ENCODE measurements at places on chromosomes 6 and 20.

DNA sequence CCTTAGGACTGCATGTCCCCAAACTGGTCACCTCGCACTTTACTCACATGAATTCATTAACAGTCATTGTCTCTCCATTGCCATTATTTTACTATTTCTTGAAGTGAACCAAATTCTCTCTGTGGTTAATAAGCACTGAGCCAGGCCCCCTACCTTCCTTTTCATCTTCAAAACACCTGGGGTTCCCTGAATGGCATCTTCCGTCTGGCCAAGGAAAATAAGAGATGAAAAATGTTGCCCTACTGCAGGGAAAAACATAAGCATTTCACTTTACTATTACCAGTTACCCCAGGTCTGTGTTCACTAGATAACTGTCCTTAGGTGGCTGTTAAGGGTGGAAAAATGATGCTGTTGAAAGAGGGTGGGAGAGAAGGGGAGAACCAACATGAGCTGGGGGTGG lies 10.0 kb upstream of the NKX2-2 start:
- no peak for DNase-seq

- peak; percentile 98 for DNase-seq
Observed at GRCh38 chr20:50320901-50321796, 130.5 kb downstream of the CEBPB start.

DNA sequence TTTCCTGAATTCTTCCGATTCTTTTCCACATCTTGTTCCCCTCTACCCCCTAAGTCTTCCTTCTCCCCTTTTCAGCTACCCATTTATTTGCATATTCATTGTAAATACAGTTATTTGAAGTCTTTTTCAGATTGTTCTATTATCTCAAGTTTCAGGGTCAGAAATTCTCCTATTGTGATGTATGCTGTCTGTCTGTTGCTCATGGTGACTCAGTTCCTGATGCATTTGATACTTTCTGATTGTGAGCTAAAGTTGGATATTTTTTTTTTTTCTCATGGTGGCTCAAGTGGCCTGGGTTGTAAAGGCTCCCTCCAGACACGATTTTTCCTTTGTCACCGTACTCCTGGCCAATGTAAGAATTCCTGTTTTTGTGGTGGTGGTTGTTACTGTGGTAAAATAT lies 4.9 kb upstream of the PI16 start:
- no peak for DNase-seq

DNA sequence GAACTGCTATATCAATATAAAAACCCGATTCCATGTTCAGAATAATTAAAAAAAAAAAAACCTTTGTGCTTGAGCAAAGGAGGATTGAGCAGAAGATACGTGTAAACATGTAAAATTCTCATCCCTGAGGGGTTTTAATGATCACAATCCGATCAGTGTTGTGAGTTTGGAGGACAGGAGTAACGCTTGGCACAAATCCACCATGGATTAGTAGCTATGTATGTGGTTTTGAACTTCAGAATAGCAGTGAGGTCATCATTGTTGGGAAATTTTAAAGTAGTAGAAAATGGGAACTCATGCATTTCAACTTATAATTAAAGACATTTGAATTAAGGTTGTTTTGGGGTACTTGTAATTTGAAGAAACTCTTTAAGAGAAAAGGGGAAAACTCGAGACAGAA lies 203.2 kb downstream of the RPS12 start:
- DNase-seq = no peak

DNA sequence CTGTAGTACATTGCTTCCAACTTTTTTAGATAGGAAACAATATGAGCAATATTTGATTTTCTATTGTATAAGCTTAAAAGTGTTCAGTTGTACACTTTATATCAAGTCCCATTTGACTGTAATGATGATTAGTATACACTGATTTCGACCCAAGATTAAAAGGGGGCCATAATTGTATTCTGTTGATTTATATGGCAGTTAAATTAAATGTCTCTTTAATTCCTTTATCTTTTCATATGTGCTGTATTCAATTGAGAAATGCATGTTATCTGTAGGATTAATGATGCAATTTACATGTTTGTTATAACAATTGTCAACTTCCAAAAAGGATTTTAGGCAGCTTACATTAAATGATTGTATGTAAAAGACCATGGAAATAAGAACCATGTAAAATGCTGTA lies 317.5 kb downstream of the CDKAL1 start:
- DNase-seq = no peak

- DNase-seq = no peak
Observed at GRCh38 chr6:32173051-32173727, 2.7 kb downstream of the AGPAT1 start.

DNA sequence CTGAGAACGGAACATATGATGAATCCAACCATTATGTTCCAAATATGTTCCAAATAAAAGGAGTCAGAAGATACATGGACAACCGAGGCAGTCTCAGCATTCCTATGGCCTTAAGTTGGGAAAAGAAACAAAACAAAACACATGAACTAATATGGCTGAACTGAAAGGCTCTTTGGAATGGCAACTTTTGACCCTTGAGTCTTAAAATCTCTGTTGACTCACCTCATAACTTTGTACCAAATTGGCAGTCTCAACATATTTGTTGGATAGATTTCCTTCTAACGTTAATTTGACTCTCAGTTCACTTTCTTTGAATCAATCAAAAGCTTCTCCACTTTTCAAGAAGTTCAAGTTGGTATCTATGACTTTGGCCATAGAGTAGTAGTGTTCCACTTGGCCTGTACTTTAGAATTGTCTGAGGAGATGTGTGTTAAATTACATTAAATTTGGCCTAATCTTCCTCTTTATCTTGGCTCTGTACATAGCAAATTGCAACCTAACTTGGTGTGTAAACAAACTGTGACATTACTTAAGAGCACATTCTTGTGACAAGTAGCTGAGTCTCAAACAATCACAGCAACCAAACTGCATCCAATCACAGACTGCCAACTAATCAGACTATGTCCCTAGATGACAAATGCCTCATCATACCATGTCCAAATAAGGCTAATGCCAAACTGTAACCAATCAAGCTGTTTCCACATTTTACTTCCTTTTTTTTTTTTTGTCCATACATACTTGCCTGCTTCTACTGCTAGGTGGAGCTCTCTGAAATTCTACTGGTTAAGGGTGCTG lies 208.8 kb downstream of the BMP2 start:
- DNase-seq = no peak

GRCh38 chr20:990293-990959 lies 11.7 kb downstream of the RSPO4 start:
- no peak for DNase-seq

DNA sequence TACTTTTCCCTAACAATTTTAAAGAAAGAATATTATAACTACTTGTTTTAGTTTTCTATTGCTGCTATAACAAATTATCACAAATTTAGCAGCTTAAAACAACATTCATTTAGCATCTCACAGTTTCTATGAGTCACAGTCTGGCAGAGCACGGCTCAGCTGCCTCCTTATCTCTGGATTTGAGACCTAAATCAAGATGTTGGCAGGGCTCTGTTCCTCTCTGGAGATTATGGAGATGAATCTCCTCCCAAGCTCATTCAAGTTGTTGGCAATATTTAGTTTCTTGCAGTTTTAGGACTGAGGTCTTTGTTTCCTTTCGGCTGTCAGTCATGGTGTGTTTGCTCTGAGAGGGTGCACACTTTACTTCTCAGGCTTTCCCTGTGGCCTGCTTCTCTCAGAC lies 1065.8 kb upstream of the EYS start:
- no peak for DNase-seq

DNA sequence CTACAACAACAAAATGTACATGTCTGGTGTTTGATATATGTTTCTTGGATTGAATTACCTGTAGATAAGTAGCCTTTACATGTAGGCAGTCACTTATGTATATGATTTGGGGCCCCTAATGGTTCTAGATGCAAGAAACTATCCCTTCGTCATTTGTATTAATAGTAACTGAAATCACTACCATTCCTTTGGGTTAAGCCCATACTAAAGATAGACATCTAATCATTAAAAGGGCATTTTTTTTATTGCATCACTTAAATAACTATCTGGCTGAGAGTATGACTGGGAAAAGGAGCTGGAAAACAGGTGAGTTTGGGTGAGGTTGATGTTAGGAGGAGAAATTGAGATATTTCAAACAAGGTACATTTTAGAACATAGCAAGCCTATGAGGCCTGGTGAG lies 213.5 kb upstream of the PLN start:
- DNase-seq = no peak

- DNase-seq = no peak
Observed at GRCh38 chr6:56699066-56699654, 56.5 kb upstream of the DST start.

DNA sequence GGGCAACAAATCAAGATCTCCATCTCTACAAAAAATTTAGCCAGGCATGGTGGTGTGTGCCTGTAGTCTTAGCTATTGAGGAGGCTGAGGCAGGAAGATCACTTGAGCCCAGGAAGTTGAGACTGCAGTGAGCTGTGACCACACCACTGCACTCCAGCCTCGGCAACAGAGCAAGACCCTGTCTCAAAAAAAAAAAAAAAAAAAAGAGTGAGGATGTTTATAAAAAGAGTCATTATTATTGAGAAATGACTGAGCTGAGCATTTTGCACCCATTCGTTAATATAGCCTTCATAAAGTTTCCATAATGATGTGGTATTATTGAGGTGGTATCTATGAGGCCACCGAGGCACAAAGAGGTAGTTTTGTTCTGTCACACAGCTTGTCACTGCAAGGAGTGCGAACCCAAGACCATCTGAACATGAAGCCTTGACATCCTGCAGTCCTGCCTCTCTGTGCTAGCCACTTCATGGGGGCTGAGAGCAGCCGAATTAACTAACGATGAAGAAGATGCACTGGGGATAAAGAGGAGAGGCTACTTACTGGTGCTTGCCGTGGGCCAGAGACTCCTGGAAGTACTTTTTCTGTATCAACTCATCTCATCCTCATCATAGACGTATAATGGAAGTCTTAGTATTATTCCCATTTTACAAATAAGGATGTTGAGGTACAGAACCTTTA lies 175.5 kb downstream of the BCAS1 start:
- no peak for DNase-seq

GRCh38 chr6:5995949-5996713 lies 10.6 kb downstream of the NRN1 start:
- DNase-seq = peak; percentile 9

GRCh38 chr20:50214226-50215024 lies 23.8 kb downstream of the CEBPB start:
- no peak for DNase-seq

DNA sequence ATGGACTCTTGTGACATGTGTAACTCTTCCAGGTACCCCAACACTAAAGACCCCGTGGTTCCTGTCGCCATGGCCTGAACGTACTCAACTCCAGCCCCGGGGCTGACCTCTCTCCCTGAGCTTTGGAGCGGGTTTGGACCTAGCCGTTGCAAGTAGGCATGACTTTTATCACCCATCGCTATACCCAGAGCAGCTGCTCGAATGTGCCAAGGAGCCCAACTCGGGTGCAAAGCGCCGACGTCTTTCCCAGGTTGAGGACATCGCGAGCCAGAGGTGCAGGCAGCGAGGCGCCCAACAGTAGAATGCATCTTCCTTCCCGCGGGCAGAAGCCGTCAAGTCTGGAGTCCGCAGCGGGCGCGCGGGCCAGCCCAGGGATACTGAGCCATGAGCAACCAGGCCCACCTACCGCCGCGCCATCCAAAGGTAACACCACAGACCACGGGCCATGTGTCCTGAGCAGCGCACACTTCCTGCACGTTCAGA lies 5.7 kb upstream of the LAMP5 start:
- no peak for DNase-seq

GRCh38 chr6:154343473-154344308 lies 12.9 kb downstream of the IPCEF1 start:
- DNase-seq = no peak

GRCh38 chr20:52833901-52834300 lies 138.3 kb upstream of the TSHZ2 start:
- no peak for DNase-seq

DNA sequence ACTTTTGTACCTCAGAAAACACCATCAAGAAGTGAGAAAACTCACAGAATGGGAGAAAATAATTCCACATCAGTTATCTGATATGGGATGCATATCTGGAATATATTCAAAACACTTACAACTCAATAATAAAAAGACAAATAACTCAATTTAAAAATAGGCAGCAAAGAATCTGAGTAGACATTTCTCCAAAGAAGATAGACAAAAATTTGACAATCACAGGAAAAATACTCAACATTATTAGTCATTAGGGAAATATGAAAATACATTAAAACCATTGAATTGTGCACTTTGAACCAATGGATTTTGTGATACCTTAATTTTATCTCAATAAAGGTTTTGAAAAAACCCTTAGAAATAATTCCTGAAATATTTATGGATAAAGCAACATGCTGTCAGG lies 36.9 kb upstream of the STMND1 start:
- no peak for DNase-seq

GRCh38 chr6:137297887-137298286 lies 78.7 kb upstream of the IFNGR1 start:
- DNase-seq = no peak

- DNase-seq = no peak
Observed at GRCh38 chr6:40509086-40509485, 78.1 kb downstream of the LRFN2 start.

DNA sequence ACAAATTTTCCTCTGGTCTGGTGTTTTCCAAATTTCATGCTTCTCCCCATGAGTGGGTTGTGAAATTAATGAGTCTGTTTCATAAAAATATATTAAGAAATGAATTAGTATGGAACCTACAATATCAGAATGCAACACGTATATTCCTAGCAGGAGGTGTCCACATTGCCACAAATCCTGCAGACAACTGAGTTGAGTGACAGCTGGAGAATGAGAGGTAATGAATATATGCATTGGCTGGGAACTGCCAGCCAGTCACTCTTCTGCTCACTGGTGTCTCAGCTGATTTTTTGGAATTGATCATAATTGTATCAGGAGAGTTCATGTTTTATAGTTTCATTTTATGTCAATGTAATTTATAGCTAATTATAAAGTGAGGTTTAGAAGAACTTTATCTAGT lies 6.3 kb upstream of the ARFGEF3 start:
- no peak for DNase-seq

- no peak for DNase-seq
Observed at GRCh38 chr20:19502169-19502568, 255.9 kb upstream of the RIN2 start.

DNA sequence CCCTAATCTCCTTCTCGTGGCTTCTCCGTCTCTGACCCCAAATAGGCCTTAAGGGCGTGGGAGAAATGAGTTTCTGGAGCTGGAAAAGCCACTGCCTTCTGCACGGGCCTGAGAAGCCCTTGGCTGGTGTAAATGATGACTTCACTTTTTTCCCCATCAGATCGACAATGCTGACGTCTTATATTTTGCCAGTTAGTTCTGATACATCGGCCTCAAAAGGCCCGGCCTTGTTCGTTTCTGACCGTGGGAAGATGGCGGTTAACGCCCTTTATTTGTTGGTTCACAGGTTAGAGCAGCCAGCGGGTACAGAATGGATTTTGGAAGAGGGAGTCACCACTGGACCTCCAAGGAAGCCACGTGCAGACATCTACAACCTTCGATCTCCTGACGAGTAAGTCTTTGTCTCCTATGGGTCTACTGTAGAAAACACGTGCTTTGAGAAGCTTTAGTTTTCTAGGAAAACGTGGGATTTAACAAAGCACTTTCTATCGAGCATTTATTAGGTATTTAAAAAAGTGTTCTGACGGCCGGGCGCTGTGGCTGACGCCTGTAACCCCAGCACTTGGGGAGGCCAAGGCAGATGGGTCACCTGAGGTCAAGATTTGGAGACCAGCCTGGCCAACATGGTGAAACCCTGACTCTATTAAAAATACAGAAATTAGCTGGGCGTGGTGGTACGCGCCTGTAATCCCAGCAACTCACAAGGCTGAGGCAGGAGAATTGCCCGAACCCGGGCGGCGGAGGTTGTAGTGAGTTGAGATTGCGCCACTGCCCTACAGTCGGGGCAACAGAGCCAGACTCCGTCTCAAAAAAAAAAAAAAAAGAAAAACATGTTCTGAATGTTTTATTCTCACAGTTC lies 1.2 kb upstream of the ZNFX1 start:
- no peak for DNase-seq
